AML-193 (cell line): ENCODE measurements at places on chromosomes 13 and 19.

GRCh38 chr19:55012306-55012705 lies 25.8 kb downstream of the GP6 start:
- no peak for DNase-seq

DNA sequence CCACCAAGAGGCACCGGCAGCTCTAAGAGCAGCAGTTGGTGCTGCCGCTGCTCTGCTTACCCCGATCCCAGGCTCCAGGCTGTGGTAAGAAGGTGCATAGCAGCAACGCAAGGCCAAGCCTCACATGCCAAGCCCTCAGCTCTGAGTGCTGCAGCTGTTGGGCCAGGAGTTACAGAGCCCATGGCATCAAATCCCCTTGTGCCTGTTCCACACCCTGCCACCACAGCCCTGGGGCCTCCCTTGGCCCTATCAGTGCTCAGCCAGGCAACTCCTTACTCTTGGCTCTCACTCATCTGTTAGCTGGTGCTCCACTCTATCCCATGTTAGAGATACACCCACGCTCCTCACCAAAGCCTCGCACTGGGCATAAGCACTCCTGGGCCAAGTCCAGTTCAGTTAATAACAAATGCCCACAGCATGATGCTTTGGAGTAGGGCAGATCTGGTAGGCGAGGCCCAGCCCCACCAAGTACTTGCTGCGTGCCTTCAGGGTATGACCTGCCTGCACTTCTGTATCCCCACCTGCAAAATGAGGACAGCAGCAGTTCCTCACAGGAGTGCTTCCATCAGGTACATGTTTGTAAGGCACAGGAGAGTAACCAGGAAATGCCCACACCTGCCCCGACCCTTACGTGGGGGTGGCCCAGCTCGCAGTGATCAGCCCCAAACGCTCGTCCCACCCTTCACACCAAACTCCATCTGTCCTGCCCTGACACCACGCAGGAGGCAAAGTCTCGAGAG lies 16.2 kb downstream of the AKAP8L start:
- DNase-seq = no peak

GRCh38 chr19:10471909-10472308 lies 31.2 kb downstream of the KEAP1 start:
- peak; percentile 54 for DNase-seq

DNA sequence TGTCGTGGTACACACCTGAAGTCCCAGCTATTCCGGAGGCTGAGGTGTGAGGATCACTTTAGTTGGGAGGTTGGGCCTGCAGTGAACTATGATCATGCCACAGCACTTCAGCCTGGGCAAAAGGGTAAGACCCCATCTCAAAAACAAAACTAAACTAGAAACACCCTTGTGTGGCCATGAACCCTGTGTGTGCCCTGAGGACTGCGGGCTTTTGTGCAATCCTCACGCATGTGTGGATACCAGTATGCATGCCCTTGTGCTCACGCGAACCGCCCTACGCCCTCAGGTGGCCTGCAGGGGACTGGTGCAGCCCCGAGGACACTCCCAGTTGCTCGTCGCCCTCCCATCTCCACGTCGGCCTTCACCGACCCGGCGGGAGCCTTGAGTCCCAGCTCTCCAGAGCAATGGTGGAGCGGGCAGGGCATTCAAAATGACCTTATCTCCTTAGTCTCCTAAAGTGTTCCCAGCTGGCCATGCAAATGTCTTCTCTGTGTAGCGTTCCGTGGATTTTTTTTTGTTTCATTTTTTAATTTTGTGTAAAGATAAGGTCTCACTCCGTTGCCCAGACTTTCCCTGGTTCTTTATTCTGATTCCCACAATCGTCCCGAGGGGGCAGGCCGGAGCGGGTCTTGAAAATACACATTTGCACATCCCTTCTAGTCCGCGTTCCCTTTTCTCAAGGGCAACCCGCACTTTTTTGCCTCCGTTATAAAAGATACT lies 868 bp upstream of the EGLN2 start:
- DNase-seq = peak; percentile 81

GRCh38 chr19:39811064-39811463 lies 22.9 kb downstream of the DYRK1B start:
- no peak for DNase-seq

DNA sequence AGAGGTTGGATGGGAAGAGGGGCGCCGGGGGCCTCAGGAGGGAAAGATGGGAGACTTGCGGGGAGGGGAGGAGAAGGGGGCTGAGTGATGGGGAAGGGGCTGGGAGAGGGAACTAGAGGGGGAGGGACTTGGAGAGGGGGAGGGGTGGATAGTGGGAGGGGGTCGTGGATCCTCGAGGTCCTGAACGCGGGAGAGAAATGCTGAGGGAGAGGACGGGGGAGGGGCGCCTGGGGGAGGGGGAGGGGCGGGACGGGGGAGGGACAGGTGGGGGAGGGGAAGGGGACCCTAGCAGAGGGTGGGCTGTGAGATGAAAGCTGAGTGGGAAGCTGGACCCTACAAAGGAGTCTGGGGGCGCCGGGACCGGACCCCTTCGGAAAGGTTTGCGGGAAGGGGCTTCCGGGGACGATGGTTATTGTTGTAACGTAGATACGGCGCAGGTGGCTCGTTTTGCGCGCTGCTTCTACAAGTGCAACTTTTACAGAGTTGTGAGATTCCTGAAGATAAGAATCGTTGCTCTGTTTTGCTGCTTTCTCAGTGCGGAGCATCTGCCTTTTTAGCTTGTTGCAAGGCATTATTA lies 418 bp downstream of the ZNF444 start:
- no peak for DNase-seq

GRCh38 chr13:94327318-94327717 lies 152.2 kb downstream of the DCT start:
- DNase-seq = no peak

GRCh38 chr19:2050349-2050990 lies 574 bp downstream of the MKNK2 start:
- no peak for DNase-seq

- DNase-seq = no peak
These were observed 16.2 kb upstream of the MIR17HG start for GRCh38 chr13:91331047-91331915.

DNA sequence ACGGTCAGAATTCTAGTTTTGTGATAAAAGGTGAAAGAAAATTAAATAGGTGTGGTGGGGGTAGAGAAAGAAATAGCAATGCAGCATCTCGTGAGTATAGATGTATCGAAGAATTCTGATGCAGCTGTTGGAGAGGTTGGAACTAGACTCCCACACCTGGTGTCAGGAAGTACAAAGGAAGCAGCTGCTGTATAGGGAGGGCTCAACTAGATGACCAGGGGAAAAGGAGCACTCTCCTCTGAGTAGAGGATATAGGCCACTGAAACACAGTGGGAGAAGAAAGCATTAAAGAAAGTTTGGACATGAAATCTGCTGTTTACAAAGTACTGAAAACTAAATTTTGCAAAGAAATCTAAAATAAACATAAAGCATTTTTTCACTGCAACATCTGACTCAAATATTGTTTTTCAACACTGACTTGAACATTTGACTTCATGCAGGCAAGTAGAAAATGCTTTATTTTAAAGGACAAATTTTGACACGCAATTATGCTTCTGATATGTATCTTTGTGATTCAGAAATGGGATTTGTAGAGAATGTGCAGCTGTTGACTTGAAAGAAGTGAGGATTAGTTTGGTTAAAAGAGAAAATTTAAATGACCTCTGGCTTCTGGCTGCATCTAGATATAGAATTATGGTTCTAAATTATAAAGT lies 82.2 kb downstream of the MIPEP start:
- no peak for DNase-seq

DNA sequence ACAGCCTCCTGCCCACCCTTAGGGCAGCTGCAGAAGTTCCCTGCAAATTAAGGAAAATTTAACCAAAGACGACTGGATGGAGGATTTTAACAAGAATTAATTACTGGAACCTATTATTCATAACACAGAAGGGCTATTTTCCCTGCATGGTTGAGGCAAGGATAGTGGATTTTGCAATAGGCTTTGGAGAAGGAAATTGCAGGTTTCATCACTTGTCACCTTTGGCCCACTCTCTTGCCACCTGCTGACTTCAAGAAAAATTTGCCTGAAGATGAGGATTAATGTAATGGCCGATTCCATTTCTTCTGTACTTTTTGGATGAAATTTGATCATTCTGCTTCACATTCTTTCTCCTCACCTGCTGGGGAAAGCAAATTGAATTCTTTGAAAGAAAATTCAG lies 261.7 kb downstream of the FGF9 start:
- no peak for DNase-seq

GRCh38 chr13:100196375-100196774 lies 107.5 kb downstream of the PCCA start:
- no peak for DNase-seq

DNA sequence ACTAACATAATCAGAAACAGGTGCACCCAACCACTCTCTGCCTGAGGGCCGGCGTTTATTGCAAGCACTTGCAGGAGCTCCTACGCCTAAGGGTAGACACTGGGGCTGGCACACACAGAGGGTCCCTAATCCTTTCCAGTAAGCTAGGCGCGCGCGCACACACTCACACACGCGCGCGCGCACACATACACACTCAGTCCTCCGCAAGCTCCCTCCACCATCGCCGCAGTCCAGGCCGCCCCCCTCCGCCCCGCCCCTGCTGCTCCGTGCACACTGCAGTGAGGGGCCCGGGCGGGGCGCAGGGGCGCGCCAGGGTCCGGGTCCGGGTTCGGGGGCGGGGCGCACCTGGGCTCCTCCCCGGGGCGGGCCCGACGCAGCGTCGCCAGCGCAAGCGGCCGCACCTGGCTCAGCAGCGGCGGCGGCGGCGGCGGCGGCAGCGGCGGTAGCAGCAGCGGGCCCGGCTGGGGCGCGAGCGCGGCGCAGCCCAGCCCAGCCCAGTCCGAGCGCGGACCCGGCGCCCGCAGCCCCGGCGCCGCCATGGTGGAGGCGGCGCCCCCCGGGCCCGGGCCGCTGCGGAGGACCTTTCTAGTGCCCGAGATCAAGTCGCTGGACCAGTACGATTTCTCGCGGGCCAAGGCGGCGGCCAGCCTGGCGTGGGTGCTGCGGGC lies at the start of gene CAMSAP3:
Gene CAMSAP3 (plus strand): TSS at position 398 of the 668 bp plus-strand sequence. CDS start 140 bp downstream, at position 538.
- no peak for DNase-seq

- DNase-seq = no peak
These were observed 13.6 kb upstream of the PEPD start for GRCh38 chr19:33535226-33535625.

DNA sequence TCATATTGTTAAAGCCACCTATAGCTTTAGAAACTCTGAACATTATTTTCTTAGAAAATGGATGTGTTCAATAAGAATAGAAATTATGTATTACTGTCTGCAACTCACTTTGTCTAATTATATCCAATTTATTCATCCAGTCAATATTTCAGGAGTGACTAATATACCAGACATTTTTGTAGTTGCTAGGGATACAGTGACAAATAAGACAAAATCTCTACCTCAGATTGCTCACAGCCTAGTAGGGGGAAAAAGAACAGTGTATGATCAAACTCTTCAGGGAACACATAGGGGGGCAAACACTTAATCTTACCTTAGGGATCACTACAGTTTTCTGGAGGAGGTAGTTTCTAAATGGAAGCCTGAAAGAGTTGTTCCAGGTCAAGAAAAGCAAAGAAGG lies 8.6 kb downstream of the BRCA2 start:
- no peak for DNase-seq

- no peak for DNase-seq
These were observed 763.8 kb downstream of the SLITRK5 start for GRCh38 chr13:88434953-88435352.

- peak; percentile 69 for DNase-seq
These were observed at the start of gene ZFP28 for GRCh38 chr19:56538761-56539263. Gene ZFP28 (plus strand): TSS chr19:56538948. CDS start chr19:56539019, 71 bp downstream.

GRCh38 chr19:39497996-39498797 lies 550 bp upstream of the DLL3 start:
- DNase-seq = no peak

DNA sequence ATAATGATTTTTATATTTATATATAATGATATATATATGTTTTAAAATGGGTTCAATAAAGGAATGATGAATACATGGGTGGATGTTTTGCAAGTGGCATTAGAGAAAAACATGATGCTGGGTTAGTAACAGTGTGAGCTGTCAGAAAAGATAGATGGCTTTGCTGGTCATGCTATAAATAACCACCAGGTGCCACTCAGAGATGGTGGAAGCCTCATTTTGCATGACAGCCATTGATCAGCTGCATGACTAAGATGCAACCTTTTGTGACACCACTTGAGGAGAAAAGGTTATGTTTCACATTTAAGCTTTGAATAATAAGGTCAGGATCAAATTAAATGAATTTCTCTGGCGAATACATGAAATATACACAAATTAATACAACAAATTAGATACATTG lies 737.7 kb downstream of the PCDH9 start:
- DNase-seq = peak; percentile 11

GRCh38 chr19:49497047-49497788 lies 984 bp downstream of the RPS11 start:
- peak; percentile 87 for DNase-seq

GRCh38 chr13:99002172-99002710 lies 24.4 kb upstream of the DOCK9 start:
- DNase-seq = no peak

DNA sequence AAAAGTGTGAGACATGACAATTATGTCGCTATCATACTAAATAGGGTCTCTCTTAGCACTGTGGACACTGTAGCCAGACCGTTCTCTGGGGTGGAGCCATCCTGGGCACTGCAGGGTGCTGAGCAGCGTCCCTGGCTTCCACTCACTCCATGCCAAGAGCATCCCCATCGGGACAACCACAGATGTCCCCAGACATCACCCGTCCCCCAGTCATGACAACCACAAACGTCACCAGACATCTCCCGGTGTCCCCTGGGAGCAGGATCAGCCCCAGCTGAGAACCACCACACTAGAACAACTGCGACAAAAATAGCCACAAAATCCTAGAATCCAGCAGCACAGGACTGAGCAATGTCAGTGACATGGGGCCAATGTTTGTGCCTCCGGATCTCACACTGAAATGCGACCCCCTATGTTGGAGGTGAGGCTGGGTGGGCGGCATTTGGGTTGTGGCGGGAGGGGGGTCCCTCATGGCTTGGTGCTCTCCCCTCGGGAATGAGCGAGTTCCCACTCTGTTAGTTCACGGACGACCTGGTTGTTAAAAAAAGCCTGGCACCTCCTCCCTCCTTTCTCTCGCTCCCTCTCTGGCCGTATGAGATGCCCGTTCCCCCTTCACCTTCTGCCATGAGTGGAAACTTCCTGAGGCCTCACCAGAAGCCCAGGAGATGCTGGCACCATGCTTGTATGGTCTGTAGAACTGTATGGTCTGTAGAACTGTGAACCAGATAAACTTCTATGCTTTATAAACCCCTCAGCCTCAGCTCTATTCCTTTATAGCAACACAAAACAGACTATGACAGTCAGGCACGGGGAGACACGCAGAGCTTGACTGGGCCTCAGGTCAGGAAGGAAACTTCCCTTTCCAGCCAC lies 93.9 kb downstream of the GADD45B start:
- no peak for DNase-seq
